Hepatocyte (in vitro differentiated cells): ENCODE measurements at places on chromosomes 3 and 15. TPM values are rescaled to one million over a fixed set of nuclear protein-coding genes. Genes with fewer than 3 reads are reported as not detected.

DNA sequence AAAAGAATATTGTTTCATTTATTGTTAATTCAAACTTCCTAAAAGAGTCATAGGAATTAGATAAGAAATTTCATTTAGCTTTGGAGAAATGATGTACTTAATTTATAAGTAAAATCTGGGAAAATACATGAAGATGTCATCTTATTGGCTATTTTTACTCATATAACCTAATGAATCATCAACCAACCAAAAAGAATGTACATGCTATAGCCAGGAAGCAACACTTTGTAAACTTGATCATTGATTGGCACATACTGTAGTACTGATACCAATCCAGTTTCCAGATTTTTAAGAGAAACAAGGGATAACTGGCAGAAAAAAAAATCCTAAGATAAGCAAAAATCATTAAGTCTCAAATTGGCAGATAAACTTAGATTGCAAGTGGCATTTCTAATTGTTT, 207.9 kb upstream of the CDIN1 start:
- DNase-seq, result no peak

DNA sequence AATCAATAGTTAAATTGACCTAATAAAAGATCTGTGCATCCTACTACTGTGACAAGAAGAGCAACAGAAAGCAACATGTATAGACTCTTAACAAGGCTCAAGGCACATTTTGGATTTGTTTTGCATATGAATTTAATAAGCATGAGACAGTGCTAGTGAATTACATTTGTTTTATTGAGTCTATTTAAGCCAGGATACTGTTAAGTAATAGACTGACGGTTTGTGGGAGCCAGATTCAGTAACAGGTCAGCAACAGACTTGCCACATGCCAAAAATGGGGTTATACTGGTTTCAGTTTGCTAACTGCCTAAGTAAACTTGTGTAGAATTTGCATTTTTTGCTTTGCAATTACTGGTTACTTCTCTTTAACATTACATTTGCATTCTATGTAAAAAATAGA, 54.0 kb downstream of the MBNL1 start:
- DNase-seq, result no peak

DNA sequence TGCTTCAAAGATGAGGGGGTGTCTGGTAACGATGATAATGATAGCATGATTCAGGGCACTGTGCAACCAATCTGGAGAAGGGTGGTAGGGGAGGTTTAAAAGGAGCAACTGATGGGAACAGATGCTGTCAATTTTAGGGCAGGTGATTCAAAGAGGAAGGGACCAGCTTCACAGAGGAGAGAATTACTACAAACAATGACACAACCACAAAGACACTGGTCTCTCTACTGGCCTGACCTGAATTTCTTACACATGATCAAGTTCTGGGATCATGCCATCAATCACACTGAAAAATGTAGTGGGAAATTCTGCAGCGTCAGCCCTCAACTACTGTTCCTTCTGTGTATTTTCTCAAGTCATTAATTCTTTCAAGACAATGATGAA, 2.6 kb upstream of the CDV3 start:
- no peak for DNase-seq

DNA sequence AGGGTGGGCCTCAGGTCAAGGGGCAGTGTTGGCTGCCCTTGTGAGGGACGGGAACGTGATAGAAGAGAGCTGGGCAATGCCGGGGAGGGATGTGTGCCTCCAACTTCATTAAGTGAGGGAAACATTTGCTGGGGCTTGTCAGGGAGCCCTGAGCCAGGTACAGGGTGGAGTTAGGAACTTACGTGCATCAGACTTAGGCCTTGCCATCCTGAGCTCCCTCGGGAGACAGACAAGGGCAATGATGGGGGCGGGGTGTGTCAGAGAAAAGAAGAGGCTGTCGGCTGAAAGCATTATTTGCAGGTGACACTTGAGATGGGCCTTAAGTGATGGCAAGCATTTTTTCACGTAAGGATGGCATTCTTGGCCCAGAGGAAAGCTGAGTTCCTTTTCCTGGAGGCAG, 1.6 kb downstream of the FAM131A start:
- DNase-seq, result no peak

- peak; percentile 63 for DNase-seq
Observed at GRCh38 chr15:65870889-65871533, 1.7 kb downstream of the RAB11A start.

GRCh38 chr3:135487261-135487660, 478.3 kb upstream of the PPP2R3A start:
- DNase-seq, result no peak

- no peak for DNase-seq
Observed at GRCh38 chr3:190892395-190892902, 30.0 kb upstream of the GMNC start.

Gene SPESP1
- polyA plus RNA-seq, result not detected in 2 replicates

Gene UBR1
- polyA plus RNA-seq, result 11.9 and 14.8 TPM in 2 replicates

Gene TNIK
- 7.4 and 12.1 TPM in 2 replicates for polyA plus RNA-seq

Gene SH2D7
- 0.22 TPM in 1 of 2 replicates, not detected in the other for polyA plus RNA-seq

Gene CA12
- 16.6 and 23.5 TPM in 2 replicates for polyA plus RNA-seq
